Karpas-422 (cell line): ENCODE measurements at places on chromosomes 1 and 21. TPM values are rescaled to one million over a fixed set of nuclear protein-coding genes. Genes with fewer than 3 reads are reported as not detected.
A peak's percentile ranks its signal among the peaks of the same experiment; 100 is the strongest.

DNA sequence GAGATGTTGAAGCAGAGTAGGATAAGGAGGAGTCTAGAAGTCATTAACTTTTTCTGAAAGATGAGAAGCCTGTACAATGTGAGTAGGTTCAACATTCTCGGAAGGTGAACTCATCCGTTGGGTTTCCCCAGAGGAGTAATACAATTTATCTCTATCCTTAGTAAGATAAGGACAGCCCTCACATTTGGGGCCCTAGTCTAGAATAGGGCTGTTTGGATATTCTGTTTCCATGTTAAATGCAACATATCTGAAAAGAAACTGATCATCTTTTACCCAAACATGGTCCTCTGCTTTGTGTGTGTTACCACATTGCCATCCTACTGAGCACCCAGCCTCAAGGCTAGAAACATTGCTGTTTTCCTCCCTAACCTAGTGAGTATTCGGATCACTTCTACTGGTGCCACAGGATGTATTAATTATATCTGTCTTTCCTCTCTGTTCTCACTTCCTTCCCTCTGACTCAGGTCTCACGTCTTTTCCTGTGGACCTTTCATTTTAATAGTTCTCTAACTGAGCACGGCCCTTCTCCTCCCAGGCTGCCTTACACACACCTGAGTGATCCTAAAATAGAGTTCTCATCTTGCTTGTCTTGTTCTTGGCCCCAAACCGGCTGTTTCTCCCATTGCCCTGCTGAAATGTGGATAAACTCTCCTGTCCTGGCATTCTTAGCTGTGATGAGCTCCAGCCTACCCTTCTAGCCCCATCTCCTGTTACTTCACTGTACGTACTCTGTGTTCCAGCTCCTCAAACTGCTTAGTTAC, 91.7 kb downstream of the CDC14A start:
- DNase-seq, result no peak

DNA sequence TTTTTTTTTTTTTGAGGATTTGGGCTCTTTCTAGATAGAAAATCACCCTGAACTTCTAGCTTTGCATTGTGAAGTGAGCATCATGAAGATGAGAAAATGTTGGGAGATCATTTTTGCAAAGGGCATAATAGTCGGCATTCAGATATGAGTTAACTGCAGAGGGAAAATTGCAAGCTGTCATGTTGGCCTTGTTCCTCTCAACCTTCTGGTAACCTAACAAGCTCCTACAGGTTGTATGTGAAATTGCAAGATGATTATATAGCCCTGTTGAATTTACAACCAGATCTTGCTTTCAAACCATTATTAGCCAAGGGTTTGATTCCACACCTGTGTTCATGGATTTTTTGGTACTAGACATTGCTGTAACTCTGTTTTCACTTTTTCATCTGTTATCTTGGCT, 2.2 kb downstream of the ELOA start:
- DNase-seq, result peak; percentile 78

DNA sequence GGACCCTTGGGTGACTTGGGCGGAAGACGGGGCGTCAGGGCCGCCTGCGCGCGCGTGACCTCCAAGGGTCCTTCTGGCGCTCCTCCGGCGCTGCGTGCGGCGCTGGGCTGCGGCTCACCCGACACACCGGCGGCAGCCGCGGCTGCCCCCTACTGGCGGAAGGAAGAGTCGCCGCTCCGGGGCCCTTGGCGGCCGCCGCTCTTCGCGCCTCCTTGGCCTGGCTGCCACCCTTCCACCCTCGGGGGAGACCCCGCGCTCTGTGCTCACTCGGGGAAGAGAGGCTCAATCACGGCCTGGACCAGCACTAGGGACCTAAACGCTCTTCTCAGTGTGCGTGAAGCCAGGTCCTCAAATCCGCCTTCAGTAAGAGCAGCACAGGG, 89.7 kb downstream of the DMRTA2 start:
- peak; percentile 81 for DNase-seq

GRCh38 chr1:156851779-156852417, 7.0 kb downstream of the INSRR start:
- no peak for DNase-seq

DNA sequence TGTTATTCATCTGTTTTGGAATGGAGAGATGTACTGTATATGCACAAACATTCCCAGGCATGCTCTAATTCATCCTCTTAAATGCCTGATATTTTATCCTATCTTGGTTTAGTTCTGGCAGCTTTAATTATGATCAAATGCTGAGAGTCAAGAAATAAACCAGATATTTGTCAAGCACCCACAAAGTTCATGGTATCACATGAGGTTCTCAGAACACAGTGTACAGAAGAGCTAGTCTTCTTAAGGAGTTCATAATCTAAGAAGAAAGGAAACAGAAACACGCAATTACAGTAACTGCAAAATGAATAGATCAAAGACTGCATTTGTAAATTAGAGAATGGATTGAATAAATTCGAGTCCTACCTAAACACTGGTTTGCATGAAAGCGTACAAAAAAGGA, 58.3 kb upstream of the KCNH1 start:
- DNase-seq, result no peak

DNA sequence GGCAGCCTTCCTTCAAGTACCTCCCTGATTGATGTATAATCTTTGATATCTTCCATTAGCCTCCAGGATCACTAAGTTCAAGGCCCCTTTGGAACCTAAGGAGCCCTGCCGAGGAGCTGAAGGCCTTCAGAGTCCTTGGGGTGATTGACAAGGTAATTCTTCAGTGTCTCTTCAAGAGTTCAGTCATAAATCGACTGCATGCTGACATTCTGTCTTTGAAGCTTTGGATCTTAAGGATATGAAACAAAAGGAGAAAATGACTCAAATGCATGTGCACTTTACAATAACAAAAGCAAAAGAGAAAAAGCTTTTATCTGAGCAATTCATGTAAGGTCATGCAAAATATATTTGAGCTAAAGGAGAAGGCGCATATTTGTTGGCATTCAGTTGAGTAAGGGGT, 125.3 kb downstream of the RPS6KC1 start:
- DNase-seq, result no peak

- DNase-seq, result no peak
Observed at GRCh38 chr21:17697473-17697872, 84.8 kb upstream of the BTG3 start.

DNA sequence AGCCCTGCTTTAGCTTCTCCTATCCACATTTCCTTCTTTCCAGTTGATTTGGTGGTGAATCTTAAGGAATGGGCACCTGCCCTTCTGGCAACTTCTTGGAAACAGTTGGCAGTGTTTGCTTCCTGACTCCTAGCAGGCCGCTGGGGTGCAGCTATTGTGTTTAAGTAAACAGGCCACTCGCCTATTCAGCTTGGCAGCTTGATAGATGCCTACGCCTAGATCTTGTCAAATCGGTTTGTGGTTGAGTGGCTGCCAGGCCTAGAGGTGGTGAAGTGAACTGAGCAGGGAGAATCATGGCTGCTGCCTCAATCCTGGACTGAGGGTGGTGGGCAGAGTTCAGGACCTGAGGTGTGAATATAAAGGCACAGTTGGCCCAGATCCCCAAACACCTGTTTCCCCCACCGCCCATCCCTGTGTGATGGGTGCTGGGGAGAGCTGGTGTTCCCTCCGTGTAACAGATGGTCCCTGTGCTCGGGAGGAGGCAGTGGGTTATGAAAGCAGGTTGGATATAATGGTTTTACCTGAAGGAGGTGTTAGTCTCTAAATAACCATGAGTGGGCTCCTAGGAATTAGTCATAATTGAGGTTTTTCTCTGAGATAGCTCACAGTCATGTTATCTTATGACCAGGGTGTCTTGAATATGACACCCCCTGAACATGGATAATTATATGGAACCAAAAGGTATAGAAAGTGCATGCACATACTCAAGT, 940 bp upstream of the PLA2G2C start:
- no peak for DNase-seq

GRCh38 chr1:19964542-19964941, 14.9 kb downstream of the PLA2G2A start:
- DNase-seq, result no peak

- DNase-seq, result peak; percentile 76
Observed at GRCh38 chr1:67760030-67760821, 73.0 kb downstream of the GNG12 start.

DNA sequence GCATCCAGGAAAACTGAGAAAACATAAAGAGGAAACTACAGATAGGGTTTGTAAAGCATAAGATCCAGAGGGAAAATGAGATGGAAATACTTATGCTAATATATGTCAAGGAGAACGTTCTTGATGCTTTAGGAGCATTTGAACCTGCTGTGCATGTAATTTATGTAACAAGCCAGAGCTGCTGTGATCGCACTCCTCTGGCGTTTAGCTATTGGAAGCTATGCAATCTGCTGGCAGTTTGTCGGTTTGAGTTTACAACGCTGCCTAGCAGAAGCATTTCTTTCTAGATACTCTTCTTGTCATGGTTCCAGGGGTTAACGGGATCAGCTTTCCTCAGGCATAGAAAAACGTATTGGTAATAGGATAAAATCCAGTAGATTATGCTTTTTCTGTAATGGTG, 182.7 kb downstream of the KCNH1 start:
- DNase-seq, result no peak

Gene HP1BP3
- total RNA-seq, result 175 and 243 TPM in 2 replicates

Gene CD2
- not detected in 2 replicates for total RNA-seq

Gene KIF17
- not detected in 2 replicates for total RNA-seq
